Central memory CD4-positive, alpha-beta T cell (primary cell): ENCODE measurements at places on chromosomes 7 and 10.
A peak's percentile ranks its signal among the peaks of the same experiment; 100 is the strongest.

- no peak for DNase-seq
Measured at GRCh38 chr10:5830629-5831445, 17.6 kb upstream of the GDI2 start.

DNA sequence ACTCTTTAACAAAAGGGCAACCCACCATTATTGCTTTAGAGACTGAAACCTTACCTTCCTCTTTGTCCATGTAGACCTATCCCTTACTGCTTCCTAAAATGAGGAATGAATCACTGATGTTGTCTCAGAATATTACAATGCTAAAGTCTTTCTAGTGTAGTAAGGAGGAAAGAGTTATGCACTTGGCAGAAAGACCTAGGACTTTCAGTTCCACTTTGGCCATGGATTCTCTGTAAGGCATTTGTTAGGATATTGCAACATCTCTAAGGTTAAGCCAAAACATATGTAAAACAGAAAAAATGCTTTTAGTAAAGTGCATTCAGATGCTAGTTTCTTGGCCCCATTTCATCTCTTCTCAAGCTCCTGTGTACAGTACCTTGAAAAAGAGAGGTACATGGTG, 230.9 kb downstream of the PARD3 start:
- no peak for DNase-seq

DNA sequence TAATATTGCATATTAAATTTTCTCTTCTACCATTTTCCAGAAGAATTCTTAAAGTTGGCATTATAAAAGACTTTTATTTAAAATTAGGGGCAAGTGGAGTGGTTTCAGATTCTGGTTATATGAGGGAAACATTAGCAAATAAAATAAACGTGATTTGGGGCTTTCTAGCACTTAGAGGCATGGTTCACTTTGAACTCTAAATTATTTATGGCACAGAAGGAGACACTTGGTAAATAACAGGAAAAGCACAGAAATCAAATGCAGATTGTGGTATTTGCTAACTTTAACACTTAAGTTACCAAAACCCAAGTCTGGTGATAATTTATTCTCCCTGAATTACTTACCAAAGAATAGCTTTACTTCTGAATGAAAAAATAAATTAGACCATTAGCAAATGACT, 134.5 kb upstream of the ETV1 start:
- DNase-seq = no peak

GRCh38 chr10:126147866-126148587, 240.2 kb downstream of the ADAM12 start:
- no peak for DNase-seq

DNA sequence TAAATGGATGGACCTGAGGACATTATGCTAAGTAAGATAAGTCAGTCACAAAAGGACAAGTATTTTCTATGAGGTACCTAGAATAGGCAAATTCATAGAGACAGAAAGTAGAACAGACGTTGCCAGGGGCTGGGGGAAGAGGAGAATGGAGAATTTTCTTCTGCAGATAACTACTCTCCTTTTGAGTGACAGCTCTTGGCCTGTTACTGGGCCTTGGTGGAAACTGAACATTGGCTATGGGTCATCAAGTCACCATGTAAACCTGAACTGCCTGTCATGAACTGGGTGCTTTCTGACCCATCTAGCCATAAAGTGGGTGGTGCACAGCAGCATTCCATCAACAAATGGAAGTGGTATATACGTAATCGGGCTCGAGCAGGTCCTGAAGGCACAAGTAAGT, 29.3 kb upstream of the NFE2L3 start:
- DNase-seq = no peak

DNA sequence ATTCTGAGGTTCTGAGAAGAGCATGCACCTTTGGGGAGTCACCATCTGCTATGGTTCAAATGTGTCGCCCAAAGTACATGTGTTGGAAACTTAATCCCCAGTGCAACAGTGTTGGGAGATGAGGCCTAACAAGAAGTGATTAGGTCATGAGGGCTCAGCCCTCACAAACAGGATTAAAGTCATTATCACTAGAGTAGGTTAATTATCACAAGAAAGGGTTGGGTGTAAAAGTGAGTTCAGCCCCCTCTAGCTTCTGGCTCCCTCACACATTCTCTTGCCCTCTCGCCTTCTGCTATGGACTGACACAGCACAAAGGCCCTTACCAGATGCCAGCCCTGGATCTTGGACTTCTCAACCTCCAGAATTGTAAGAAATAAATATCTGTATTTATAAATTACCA, 100.3 kb upstream of the C10orf90 start:
- no peak for DNase-seq

- no peak for DNase-seq
Measured at GRCh38 chr10:105699504-105699903, 1058.4 kb downstream of the SORCS3 start.

DNA sequence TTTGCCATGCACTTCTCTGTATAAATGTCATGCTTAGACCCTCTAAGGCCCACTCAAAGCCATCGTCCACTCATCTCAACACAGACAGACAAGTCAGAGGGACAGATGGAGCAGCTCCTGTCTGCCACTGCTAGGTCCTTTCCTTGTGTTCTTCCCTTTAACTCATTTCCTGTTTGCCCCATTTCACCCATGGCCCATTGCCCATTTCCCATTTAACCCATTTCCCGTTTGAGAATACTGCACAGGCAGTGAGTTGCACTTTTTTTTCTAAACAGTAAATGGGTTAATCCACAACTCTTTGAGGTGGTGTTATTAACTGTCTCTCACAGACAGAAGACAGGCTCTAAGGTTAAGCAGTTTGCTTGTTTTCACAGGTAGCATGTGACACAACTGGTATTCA, 179.3 kb downstream of the NPSR1 start:
- no peak for DNase-seq

GRCh38 chr10:102546606-102547320, 43.0 kb downstream of the SUFU start:
- no peak for DNase-seq

DNA sequence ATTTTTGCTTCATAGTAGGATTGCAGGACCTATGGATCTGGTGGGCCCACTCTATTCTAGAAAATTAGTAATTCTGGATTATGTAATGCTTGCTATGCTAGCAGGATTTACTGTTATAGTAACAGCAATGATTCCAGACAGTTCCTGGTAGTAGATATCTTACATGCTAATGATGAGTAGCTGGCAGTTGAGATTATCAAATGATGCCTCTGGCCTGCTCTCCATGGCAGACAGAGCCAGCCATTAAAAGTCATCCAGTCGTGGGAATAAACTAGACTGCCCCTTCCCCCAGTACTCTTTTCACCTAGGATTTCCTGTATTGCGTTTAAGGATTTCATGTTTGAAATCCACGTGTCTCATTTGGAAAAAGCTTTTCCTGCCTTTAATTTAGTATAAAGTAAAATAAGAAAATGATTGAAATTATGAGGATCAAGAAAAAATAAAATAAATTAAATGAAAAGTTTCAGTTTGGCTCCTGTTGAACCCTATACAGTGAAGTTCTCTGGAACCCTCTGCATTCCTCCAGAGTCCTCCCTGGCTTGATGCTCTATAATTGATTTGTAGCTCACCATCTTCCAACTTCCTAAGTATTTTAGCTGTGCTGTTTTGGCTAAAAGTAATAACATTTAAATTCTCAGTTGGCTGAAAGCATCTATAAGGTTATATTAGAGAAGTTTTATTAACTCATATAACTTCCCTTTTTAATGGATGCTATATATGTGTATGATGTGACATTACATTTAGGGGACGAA, 14.6 kb downstream of the UMAD1 start:
- DNase-seq = no peak

GRCh38 chr7:3019801-3020200, 23.9 kb downstream of the CARD11 start:
- DNase-seq = no peak

- peak; percentile 63 for DNase-seq
Measured at GRCh38 chr10:15209827-15210509, 41.5 kb upstream of the NMT2 start.

DNA sequence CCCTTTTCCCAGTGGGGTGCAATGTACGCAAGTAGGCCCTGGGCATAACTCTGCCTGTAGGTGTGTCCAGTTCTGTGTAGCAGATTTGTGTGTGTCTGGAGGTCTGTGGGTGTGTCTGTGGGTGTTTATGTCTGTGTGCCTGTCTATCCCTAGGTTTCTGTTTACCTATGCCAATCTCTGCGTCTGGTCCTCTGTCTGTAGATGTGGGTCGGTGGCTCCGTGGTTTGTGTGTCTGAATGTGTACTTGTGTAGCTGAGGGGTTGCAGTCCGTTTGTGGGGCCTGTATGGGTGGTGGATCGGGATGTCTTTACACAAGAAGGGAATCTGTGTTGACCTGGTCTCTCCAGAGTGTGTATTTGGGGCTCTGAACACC, 932 bp downstream of the NYAP1 start:
- no peak for DNase-seq

DNA sequence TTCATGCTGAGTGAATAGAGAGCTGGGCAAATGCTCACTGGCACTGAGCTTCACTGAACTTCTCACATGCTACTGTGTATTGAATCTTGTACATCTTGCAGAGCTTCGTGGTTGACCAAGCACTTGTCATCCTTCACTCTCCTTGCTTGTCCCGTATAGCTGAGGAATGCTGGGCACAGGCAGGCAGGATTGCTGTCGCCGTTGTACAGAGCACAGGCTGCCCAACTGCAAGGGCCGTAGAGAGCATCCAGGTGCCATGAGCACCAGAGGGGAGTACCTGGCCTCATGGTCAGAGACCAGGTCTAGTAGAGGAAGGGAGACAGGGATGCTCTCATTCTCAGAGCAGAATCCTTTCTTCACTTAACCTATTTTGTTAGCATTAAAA, 99.8 kb upstream of the RET start:
- DNase-seq = no peak

DNA sequence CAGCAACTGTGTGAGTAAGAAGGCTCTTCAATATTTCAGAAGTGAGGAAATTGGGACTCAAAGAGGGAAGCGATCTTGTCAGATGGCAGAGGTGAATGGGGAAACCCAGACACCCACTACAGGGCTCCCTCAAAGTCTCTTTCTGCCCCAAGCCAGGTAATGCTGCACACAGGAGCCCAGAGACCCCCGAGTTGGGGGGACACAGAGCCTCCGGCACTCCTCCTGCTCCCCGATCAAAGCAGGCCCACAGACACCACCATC, 139.4 kb downstream of the TNS3 start:
- DNase-seq = no peak

DNA sequence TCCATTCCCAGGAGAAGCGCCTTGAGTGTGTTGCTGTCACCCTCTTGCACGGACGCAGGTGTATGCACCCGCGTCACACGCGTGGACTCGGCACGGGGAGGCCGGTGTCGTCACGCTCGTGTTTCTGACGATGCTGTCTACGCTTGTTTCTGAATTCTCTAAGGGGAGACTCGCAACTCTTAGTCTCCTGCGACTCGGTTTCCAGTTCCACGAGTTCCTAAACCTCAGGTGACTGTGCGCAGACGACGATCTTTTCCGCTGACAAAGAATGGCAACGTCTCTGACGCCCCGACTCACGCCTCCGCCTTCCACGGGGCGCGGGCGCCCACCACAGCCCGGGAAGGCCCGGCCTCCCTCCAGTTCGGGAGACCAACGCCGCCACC, 579 bp downstream of the IDI1 start:
- DNase-seq = peak; percentile 73

GRCh38 chr10:107206833-107207232, 42.3 kb upstream of the SORCS1 start:
- DNase-seq = no peak

DNA sequence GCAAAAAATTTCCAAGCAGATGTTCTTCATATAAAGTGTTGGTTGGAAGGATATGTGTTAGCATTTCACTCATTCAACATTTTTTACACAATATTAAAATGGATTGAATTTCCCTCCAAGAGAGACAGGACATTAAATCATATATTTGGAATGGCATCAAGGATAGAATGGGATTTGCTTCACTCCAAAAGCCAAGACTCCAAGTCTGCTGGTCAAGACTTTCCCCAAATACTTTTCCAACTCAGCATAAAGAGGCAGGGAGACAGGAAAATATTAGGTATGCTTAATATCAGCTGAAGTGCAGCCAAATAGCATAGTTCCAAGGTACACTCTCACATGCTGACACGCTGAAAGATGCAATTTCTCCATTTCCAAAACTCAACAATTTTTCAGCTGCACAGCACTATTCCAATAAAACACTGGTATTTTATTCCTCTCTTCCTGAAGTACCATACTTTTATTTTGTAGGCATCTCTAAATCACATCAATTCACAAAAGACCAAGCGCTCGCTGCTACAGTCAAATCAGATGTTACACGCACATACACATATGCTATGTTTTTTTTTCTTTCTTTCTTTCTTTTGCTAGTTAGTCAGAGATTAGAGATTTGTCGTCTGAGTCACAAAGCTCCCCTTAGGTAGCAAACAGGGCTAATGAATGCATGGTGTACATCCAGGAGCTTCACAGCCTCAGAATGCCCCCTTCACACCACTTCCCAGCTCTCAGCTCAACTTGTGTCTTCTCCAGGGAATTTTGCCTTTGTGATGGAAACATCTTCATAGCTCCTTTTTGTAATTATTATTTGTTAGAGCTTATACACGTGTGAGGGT, 1033.8 kb upstream of the AUTS2 start:
- DNase-seq = no peak
